ENCODE measurements at places on chromosomes 3 and 15.

GRCh38 chr15:43868406-43868805 is 41.6 kb downstream of the WDR76 start:
- DNase-seq: no peak

GRCh38 chr3:58989163-58989562 is 60.7 kb downstream of the CFAP20DC start:
- DNase-seq: peak; percentile 61

GRCh38 chr3:189941125-189941524 is 179.6 kb downstream of the P3H2 start:
- no peak for DNase-seq

DNA sequence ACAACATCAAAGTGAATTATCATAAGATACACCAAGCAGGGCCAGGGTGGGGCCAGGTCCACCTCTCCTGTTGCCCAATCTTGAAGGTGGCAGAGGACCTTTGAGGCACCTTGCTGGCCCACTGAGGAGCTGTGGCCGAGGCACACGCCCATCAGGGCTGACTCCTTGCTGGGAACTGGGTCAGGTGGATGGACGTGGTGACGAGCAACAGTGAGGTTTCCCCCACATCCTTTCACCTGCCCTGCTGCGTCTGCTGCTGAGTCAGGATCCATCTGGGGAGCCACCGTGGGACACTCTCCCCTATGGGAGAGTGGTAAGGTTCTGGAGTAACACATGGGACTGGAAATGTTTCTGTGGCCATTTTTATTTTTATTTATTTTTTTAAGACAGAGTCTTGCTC is 17.3 kb upstream of the FURIN start:
- DNase-seq: no peak

- DNase-seq: no peak
Observed at GRCh38 chr3:128503164-128503651, 10.2 kb upstream of the GATA2 start.

GRCh38 chr3:14143271-14144225 is 18.7 kb downstream of the TMEM43 start:
- DNase-seq: peak; percentile 95

- DNase-seq: peak; percentile 86
Observed at GRCh38 chr3:129228891-129229585, 20.4 kb upstream of the COPG1 start.

GRCh38 chr3:64299206-64299605 is 73.9 kb upstream of the PRICKLE2 start:
- DNase-seq: no peak

DNA sequence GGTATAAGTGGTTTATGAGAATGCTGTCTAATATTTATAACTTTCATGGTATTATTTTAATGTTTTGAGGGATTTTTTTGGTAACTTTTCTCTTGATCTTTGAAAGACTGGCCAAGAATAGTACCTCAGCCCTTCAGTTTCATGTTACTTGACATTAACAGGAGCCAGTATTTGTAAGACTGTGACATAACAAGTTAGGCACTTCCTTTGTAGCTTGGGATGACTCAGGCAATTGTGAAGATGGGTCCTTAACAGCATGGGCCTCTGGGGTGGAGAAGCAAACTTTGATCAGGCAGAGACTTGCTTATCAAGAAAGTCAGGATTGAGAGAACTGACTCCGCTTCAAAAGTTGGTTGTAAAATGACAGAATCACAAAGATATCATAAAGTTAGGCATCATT is 9.5 kb downstream of the LRRC49 start:
- DNase-seq: peak; percentile 82

GRCh38 chr15:31296219-31296645 is 30.4 kb upstream of the KLF13 start:
- no peak for DNase-seq

DNA sequence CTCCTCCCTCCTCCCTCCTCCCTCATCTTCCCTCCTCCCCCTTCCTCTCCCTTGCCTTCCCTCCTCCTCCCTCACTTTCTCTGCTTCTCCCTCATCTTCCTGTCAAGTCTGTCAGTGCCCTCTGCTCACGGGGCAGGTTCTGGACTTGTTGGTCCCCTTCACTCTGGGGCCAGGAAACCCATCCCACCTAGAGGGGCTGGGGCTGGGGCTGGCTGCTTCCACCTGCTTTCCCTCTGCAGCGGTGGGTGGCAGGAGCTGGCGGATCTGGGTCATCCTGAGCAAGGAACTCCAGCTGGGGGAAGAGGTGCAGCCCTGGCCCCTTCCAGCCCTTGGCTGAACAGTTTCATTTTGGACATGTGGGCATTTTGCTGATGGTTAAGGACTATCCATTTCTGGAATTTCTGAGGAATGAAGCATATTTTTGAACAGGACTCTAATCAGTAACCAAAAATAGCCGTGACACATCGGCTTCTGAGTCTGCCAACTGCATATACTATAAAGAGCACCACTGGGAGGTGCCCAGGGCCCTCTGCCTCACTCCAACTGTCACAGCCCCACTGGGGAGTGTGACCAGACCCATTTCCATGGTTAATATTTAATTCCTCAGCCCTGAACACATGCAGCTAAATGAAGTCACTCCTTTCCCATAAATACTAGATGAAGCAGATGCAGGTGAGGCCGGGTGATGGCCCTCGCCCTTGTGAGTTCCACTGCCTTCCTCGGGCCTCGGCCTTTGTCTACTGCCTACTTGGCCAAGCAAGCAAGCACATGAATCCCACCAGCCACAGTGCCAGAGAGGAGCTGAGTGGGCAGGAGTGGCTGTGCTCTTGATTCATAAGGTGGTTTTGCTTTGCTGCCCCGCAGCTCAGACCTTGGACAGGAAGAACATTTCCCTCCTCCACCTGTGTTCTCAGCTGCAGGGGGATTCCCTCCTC is 39.8 kb downstream of the CHDH start:
- DNase-seq: peak; percentile 62

DNA sequence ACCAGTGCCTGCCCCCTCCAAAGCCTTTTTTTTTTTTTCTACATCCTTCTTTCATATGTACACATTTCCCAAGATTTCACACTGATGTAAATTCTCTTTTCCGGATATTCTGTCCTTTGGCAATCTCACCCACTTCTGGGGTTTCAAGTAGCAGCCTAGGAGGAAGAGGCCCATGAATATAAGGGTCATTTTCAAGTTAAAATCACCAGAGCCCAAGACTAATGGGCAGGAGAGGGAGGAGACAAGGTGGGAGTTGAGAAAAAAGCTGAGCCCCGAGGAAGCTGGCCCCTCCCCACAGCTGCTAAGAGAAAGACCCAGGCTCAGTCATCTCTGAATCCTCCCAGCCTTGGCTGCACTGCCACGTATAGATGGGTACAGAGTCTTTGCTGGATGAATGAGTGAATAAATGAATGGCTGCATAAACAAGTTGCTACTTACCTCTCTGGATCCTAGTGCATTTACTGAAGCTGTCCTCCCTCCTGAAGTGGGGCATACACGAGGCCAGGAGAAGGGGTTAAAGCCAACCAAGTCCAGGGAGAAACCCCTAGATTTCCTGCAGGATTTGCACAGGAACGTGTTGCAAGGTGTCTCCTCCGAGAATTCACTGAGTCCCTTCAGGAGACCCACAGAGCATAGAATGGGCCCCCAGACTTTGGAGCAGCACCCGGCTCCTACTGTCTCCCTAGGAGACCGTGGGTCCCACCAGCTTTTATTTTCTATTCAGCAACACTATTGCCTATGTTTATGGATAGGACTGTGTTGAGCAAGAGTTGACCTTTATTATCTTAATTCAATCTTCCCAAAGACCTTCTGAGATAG is 100.8 kb upstream of the LIPC start:
- DNase-seq: peak; percentile 12

- DNase-seq: no peak
Observed at GRCh38 chr3:155188031-155188430, 105.5 kb downstream of the STRIT1 start.

DNA sequence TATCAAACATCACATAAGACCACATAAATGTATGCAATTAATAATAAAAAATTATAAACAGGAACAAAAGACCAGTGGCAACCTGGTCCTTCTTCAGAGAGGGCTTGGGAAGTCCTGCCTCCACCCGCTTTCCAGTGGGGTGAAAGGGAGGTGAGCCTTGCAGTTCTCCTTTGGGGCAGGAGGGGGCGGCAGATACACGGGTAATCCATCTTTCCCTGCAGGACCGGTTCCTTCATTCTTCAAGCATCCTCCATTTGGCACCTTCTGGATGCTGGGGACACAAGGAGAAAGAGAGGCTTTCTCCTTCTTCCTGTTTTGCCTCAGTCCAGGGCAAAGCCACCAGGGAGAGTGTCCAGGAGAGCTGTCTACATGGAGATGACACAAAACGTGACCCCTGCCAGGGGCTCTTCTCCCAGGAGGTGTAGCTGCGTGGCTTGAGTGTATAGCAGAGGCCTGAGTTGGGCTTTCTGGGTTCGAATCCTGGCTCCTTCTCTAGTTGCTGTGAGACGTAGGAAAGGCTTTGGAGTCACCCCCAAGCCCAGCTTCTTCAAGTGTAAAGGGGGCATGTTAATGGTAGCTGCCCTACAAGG is 23.2 kb downstream of the RPLP1 start:
- DNase-seq: peak; percentile 66

- DNase-seq: no peak
Observed at GRCh38 chr3:175270866-175271265, 411.7 kb downstream of the NAALADL2 start.

Data from fibroblast of mammary gland (primary cell).